ENCODE measurements at places on chromosomes 13 and 19. TPM values are rescaled to one million over a fixed set of nuclear protein-coding genes. Genes with fewer than 3 reads are reported as not detected.

MEX3D gene
- total RNA-seq = 10.8 TPM

IL4I1 gene
- 1.2 TPM for total RNA-seq

LRRC63 gene
- total RNA-seq = not detected

SIGLEC10 gene
- not detected for total RNA-seq

TTC9B gene
- 1.1 TPM for total RNA-seq

ZNF491 gene
- not detected for total RNA-seq

SCN1B gene
- 19.9 TPM for total RNA-seq

CADM4 gene
- 9.3 TPM for total RNA-seq

TMEM238 gene
- total RNA-seq = 1.6 TPM

BRSK1 gene
- 5.4 TPM for total RNA-seq

PSG1 gene
- total RNA-seq = 0.27 TPM

MEIS3 gene
- total RNA-seq = 39.1 TPM

All from A549 treated with CORT108297 at 1 μM for 4 hours (cell line).